ENCODE measurements at places on chromosomes 2 and 18. TPM values are rescaled to one million over a fixed set of nuclear protein-coding genes. Genes with fewer than 3 reads are reported as not detected.

GRCh38 chr2:23828256-23828980, 98.5 kb downstream of the ATAD2B start:
- no peak for DNase-seq

GRCh38 chr2:172849519-172850217, 114.0 kb downstream of the RAPGEF4 start:
- DNase-seq, result no peak

- DNase-seq, result no peak
Measured at GRCh38 chr2:240129311-240129710, 6.8 kb downstream of the COPS9 start.

DNA sequence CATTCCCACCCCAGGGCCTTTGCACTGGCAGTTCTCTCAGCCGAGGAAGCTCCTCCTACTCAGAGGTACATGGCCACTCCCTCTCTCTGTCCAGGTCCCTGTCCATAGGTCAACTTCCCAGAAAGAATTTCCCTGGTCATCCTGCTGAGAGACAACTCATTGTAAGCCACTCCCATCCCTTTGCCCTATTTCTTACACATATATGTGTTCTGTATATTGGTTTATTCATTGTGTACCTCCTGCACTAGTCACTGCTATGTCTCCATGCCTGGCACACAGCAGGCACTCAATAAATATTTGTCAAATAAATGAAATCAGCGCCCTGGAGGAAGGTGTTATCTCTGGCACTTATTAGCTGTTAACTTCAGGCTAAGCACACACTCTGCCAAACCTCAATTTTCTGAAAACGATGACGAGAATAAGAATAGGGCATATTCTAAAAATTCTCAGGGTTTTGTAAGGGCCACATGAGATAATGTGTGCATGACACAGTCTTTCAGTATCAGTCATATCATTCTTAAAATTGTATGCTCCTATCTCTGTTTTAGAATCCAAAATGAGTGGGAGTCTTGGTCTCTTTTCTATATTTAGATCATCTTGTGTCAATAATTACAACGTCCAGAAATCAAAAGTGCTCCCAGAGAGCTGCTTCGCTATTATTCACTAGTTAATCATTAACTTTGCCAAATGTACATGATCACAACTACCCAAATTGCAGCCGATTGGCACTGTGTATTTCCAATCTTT, 198.0 kb downstream of the ALK start:
- no peak for DNase-seq

DNA sequence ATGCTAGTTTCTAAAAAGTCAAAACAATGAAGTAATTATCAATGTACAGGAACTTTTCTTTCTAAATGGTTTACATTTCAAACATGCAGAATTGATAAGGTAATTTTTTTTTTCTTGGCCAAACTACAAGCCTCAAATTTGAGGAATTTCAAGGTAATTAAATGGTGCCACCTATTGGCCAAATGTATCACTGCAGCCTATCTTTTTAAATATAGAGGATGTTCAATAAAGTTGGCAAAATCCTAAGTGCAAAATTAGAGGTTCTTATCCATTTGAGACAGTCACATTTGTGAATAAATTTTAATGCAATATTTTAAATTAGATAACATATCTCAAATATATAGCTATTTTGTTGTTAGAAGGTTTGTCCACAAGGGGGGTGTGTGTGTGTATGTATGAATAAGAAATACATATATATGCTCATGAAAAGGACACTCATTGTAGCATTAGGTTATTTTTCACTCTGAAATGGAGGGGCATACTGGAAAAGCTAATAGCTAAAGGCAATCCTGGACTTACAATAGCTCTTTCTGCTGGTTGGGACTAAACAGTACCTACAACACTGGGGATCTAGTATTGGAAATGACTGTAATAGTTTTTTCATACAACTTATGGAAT, 26.2 kb downstream of the MMADHC start:
- DNase-seq, result no peak

GRCh38 chr2:219836647-219837177, 209.3 kb downstream of the SLC4A3 start:
- no peak for DNase-seq

DNA sequence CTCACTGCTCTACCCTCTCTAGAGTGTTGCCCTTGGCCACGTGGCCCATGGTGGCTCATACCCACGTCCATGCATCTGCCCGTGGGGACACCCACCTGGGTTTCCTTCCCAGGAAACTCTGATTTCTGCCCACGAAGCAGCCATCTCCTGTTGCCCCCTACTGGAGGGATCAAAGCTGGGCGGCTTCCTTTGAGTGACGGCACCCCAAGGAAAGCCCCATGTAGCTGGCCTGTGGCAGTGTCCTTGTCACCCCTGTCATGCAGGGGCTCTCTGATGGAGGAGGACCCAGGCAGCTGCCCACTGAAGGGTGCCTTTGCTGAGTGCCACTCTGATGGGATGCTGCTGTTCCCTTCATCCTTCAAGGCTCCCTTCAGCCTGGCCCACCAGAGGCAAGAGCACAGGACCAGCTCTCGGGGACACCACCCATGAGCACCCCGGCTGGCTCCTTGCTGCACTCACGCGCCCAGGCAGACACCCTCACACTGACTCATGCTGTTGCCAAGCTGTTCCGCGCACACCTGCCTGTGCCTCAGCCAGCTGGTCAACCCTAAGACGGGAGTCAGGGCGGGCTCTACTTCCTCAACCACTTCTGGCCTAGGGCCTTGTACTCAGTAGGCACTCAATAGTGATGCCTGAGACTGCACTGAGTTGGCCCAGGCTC, 101.1 kb downstream of the CTIF start:
- DNase-seq, result no peak

Gene LYG2
- total RNA-seq, result not detected

GRCh38 chr2:16278421-16279200, 338.3 kb downstream of the MYCN start:
- no peak for DNase-seq

GRCh38 chr2:10305715-10306114, 3.0 kb downstream of the HPCAL1 start:
- peak; percentile 35 for DNase-seq

- no peak for DNase-seq
Measured at GRCh38 chr18:8402237-8402636, 207.0 kb upstream of the RAB12 start.

DNA sequence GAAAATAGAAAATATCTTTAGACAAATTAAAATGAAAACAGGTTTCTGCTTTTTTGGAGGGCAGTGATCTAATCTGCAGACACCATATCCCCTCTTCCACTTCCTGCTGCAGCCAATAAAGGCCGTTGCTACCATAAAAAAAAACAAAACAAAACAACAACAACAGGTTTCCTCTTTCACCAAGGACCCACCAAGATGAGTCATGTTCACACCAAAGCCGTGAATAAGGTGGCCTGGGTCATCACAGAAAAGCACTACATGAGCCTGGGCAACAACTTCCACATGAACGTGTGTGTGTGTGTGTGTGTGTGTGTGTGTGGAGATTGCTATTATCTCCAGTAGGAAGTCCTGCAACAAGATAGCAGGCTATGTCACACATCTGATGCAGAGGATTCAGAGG, 24.8 kb upstream of the TFCP2L1 start:
- peak; percentile 24 for DNase-seq
